Endodermal cell (in vitro differentiated cells): ENCODE measurements at places on chromosomes 7 and 10.
A peak's percentile ranks its signal among the peaks of the same experiment; 100 is the strongest.

DNA sequence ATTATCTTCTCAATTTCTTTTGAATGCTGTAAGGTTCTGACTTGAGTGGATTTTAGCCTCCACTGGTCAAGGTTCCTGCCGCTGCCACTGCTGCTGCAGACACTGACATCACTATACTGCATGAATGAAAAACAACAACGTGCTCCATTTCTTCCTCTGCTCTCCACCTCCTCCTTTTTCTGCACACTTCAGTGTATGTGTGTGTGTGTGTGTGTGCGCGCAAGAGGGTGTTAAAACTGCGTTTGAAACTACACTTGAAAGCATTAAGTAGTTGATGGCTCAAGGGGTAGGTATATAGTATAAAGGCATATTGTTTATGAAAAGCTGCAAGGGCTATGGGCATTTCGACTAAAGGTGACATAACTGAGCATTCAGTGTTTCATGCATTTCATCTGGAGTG is 3.5 kb downstream of the GLCCI1 start:
- no peak for DNase-seq

GRCh38 chr10:31136930-31137885 is 105.5 kb upstream of the ZNF438 start:
- no peak for DNase-seq

DNA sequence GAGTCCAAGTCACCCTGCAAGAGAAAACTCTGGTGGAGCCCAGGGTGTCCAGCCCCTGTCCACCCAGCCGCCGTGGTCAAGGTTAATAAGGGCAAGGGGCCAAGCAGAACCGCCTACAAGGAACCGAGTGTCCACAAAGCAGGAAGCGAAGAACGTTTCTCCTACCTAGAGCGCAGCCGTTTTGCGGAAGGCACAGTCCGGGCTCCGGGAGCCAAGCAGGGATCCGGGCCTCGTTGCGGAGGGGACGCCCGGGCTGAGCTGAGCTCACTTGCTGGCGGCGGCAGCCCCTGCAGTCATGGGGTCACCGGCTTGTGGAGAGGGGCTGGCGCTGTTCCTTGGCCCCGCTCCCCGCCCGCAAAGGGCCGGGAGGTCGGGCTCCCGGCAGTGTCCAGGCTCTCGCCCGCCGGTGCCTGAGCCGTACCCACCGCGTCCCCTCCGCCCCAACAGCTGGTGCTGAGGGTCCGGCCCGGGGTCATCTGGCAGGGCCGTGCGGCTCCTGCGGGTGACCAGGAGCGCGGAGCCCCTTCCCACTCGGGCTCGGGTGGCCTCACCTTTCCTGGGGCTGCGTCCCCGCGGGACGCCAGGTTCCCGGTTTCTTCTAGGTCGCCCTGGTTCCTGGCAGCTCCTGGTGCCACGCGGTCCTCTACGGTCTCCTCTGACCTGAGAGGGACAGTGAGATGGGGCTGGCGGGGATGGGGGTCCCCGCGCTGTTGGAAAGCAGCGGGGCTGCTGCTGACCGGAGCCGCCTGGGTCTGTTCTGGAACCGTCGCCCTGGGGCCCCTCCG is 14.0 kb upstream of the ZNF273 start:
- DNase-seq = peak; percentile 57

DNA sequence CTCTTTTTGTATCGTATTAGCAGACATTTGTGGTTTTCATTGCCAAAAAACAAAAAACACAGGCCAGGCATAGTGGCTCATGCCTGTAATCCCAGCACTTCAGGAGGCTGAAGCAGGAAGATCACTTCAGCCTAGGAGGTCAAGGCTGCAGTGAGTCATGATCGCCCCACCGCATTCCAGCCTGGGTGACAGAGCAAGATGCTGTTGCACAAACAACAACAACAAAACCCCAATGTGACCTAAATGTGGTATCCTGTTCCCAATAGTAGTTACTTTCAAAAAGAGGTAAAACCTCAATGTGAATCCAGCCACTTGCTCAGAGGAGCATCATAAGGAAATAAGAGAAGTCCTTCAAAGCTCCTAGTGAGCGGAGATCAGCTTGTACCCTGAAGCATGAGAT is 45.8 kb upstream of the SKAP2 start:
- peak; percentile 83 for DNase-seq

DNA sequence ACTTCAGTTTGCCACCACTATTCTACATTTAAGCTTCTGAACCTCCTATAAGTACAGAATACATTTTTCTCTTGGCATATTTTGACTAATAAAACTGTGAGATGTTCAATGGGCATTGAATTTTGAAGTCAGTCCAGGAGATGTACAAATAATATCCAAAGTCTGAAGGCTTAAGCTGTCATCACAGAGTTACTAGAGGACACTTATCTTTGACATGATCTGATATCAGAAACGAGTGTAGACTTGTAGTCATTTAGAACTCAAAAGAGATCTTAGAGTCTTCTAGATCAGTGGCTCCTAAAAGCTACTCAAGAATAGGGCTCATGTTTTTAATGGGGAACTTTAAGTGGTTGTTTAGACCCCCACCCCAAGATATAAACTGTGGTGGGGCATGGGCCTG is 160.5 kb downstream of the ARID5B start:
- no peak for DNase-seq

DNA sequence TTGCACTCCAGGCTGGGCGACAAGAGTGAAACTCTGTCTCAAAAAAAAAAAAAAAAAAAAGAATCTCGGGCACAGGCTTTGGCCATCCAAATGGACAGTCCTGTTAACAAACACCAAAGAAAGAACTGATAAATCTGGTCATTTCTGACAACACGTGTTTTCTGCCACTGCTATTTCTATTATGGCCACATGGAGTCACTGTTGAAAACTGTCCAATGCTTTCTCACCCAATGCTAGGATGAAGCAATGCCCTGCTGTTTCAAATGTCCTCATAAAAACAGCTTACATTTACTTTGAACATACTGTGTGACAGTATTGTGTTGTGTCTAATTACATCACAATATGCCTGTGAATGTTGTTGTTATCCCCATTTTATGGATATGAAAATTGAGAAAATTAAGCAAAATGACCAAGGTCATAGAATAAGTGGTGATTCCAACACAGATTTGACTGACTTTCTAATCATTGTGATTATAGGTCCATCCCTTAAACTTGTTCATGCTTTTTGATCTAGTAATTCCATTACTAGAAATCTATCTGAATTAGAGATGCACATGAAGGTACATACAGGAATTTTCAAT is 19.9 kb upstream of the MAP3K8 start:
- DNase-seq = no peak

DNA sequence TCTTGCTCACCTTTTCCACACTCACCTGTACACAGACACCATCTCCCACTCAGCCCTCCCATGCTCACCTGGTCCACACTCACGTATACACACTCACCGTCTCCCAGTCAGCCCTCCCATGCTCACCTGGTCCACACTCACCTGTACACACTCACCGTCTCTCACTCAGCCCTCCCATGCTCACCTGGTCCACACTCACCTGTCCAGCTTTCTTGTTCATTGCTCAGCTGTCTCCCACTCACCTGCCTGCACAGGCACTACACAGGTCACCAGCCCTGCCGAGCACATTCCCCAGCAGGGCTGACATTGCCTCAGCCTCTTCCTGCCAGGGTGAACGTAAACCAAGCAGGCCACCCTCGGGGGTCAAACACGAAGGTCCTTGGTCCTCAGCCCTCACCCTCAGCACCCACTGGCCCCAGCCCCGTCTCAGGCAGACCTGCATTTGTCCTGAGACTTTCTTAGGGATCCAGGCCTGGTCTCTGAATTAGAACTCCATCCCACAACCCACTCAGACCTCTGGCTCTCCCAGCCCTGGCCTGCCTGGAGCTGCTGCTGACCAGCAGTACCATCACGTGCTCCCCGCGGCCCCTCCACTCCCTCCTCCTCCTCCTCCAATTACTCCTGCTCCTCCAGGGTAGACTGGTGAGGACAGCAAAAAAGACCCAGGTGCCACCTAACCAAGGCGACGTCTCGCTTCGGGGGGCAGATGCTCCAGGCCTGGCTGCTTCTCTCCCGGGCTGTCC is 12.8 kb upstream of the DNAAF5 start:
- no peak for DNase-seq

GRCh38 chr10:92967641-92968040 is 93.0 kb upstream of the CYP26C1 start:
- no peak for DNase-seq

DNA sequence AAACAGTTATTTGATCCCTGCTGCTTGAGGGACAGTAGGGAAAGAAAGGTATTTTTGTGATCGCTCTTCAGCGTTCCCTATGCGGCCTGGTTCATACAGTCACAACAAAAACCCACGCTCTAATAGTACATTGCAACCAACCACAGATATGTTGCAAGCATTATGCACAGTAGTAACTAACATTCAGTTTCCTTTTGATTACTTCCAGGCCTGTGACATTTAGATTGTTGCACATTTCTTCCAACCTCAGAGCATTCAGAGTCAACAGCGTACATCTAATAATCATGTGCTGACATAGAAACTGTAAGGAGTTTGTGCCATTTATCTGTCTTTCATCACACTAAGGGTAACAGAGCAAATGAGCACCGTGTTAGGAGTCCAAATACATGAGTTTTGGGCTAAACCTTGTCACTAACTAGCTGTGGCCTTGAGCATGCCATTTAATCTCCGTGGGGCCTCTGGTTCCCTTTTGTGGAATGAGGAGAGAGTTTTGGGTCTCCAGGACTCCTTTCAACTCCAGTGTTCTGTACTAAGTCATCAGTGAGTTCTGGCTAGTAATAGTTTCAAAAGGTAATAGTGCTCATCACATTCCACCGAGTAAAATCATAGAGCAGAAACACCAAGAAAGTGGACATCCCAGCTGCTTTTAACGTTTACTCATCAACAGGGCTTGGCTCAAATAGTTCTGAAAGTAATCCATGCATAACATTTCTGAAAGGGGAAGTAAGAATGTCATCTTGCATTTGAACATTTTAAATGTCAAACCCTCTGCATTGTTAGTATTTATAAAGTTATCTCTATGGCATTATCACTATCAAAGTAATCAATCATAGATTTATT is 99.0 kb upstream of the FZD1 start:
- no peak for DNase-seq

DNA sequence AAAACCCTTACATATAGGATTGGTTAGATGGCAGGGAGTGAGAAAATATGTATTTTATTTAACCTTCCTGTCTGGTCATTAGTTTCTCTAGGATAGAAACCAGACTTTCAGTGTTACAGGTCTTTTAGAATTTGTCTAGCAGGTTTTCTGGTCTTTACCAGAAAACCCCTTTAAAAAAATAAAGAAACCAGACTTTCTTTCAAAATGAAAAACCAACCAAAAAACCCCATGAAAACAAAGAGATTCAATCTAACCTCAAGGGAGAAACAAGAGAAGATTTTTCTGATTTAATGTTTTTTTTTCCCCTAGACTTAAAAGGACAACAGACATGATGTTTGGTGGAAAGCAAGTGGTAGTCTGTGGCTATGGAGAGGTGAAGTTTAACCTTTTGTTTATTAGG is 28.7 kb upstream of the STRIP2 start:
- DNase-seq = no peak

DNA sequence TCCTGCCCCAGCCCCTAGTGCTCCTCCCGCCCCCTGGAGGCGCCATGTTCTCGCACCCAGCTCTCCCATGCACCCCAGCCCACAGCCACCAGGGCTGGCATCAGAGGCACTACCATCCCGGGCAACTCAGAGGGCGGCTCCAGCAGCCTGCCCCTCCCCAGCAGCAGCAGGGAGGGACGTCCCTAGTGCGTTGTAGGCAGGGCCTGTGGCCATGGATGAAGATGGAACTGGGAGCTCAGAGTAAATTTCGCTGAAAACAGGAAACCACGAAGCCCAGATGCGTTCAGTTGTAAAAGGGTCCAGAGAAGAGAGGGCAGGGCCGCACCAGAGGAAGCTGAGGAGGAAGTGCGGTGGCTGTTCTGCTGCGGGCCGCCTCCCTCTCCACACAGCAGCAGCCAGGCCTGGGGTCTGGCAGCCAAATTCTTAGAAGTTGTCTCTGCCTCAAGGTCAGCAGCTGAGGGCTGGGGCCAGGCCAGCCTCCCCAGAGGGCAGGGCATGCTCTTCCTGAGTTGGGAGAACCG is 24.6 kb downstream of the VSIR start:
- DNase-seq = peak; percentile 49

GRCh38 chr7:116802144-116802745 is 60.1 kb upstream of the CAPZA2 start:
- DNase-seq = no peak

DNA sequence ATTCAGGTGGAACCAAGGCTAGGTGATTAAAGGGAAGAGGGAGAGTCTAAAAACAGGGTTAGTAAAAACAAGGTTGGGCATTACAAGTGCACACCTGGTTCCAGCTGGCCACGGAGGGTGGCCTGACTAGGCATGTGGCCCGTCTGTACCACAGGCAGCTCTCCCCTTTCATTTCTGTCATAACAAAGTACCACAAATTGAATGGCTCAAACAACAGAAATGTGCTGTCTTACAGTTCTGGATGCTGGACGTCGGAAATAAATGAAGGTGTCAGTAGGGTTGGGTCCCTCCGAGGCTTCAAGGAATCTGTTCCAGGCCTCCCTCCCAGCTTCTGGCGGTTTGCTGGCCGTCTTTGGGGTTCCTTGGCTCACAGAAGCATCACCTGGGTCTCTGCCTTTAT is 13.4 kb upstream of the WDR86 start:
- DNase-seq = no peak

- DNase-seq = no peak
Observed at GRCh38 chr10:89442289-89442688, 27.9 kb downstream of the IFIT5 start.

- DNase-seq = no peak
Observed at GRCh38 chr7:149826344-149827088, 11.7 kb upstream of the ZNF862 start.

DNA sequence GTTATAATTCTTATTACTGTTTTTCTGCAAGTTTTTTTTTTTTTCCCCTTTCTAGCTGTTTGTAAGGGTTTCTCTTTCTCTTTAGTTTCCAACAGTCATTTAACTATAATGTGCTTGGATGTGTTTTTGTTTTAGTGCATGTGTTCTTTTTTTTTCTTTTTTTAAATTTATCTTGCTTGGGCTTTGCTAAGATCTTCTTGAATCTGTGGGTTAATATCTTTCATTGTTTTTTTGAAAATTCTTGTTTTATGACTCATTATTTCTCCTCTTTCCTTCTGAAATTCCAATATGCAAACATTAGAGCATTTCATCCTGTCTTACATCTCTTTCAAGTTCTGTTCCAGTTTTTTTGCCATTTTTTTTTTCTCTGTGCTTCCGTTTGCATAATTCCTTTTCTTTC is 5.7 kb upstream of the HK1 start:
- DNase-seq = no peak

- peak; percentile 68 for DNase-seq
Observed at GRCh38 chr10:69318867-69319727, 40.8 kb downstream of the HK1 start.

GRCh38 chr10:103188853-103189252 is 4.2 kb downstream of the NT5C2 start:
- no peak for DNase-seq

GRCh38 chr10:96681524-96681923 is 38.8 kb downstream of the PIK3AP1 start:
- no peak for DNase-seq
